ENCODE measurements at places on chromosomes 2 and 18. TPM values are rescaled to one million over a fixed set of nuclear protein-coding genes. Genes with fewer than 3 reads are reported as not detected.

Gene GRB14
- 5.9 TPM for polyA plus RNA-seq

Gene CCT7
- 170 TPM for polyA plus RNA-seq

Gene NT5C1B
- not detected for polyA plus RNA-seq

Gene EML6
- polyA plus RNA-seq = 7.3 TPM

Gene CSRNP3
- 27.2 TPM for polyA plus RNA-seq

Gene ACVR1C
- 2.6 TPM for polyA plus RNA-seq

Gene DNER
- 2,466 TPM for polyA plus RNA-seq

Gene STAM2
- 16.9 TPM for polyA plus RNA-seq

Gene GCKR
- not detected for polyA plus RNA-seq

Gene POMC
- polyA plus RNA-seq = not detected

Gene ZNF892
- polyA plus RNA-seq = 1.2 TPM

Gene TOGARAM2
- 2.6 TPM for polyA plus RNA-seq

Gene PID1
- polyA plus RNA-seq = 2.9 TPM

Gene CD226
- 0.10 TPM for polyA plus RNA-seq

Gene ANKRD30BL
- polyA plus RNA-seq = 0.35 TPM

Gene CRYBA2
- polyA plus RNA-seq = not detected

Gene IL37
- not detected for polyA plus RNA-seq

Gene DHRS9
- not detected for polyA plus RNA-seq

Gene NOSTRIN
- polyA plus RNA-seq = 7.5 TPM

Gene ABCG5
- 0.48 TPM for polyA plus RNA-seq

Gene CD207
- polyA plus RNA-seq = not detected

Gene AQP12A
- not detected for polyA plus RNA-seq

Gene ABHD1
- not detected for polyA plus RNA-seq
